Mesothelial cell of epicardium (in vitro differentiated cells): ENCODE measurements at places on chromosomes 16 and 17. TPM values are rescaled to one million over a fixed set of nuclear protein-coding genes. Genes with fewer than 3 reads are reported as not detected.

- H3K36me3 ChIP-seq: peaks cover 2% of the 10 kb centered on the region
- H3K4me3 ChIP-seq: no peak overlapping the region
- no peaks in the 10 kb centered on the region for H3K27me3 ChIP-seq
- DNase-seq: no peak
- H3K27ac ChIP-seq: no peak overlapping the region
Observed at GRCh38 chr17:17205368-17206123, 587 bp downstream of the PLD6 start.

DNA sequence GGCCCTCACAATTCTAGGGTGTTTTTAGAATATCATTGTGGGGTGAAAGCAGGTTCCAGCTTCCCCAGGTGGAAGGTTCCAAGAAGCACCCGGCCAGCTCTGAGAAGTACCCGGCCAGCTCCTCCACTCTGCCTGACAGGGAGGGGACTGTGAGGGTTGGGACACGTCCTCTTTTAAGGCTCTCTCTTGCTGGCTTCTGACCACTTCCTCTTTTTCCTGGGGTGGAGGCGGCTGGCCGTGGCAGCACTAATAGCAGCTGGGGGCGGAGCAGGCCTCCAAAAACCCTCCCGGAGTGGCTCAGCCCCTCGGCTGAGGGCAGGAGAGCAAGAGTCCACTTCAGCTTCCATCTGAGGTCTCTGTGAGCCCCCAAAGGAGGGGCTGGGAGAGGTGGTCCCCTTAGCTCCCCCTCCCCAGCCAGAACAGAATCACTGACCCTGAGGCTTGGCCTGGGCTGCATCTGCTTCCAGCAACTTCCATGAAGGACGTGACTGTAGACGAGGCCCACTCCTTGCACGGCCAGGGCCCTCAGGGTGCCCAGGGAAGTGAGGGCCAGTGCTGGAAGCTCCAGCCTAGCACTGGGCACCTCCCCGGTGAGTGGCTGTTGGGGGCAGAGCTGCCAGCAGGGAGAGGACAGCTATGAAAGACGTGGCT is 26.7 kb upstream of the PLCG2 start:
- H3K27me3 ChIP-seq: peaks cover 4% of the 10 kb centered on the region
- H3K4me3 ChIP-seq: no peak overlapping the region
- peaks cover 4% of the 10 kb centered on the region for H3K4me1 ChIP-seq
- no peak for DNase-seq
- H3K36me3 ChIP-seq: no peaks in the 10 kb centered on the region
- no peak overlapping the region for H3K27ac ChIP-seq

DNA sequence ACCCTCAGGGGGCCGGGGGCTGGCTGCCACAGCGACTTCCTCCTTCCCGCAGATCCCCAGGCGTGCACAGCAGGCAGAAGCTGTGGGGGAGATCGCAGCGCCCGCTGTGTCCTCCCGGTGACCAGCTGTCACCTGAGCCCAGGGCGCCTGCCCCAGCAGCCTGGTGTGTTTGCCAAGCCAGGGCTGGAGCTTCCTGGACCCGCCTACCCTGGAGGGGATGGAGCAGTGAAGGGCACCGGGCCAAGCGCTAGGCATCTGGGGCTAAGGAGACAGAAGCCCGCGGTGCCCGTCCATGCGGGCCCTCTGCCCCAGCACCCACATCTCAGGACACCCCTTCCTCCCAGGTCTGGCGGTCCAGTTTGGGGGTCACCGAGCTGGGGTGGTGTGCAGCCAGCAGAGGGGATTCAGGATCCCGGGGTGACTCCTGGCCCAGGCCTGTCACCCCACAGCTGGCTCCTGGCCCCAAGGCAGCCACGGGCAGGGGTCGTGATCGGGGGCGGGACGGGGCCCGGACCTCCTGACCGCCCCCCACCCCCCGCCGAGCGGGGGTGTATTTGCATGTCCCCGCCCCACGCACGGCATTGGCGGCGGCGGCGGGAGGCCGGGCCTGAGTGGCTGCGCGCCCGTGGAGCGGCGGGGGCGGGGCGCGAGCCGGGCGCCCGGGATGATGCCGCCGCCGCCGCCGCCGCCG is at the start of gene RAB26:
RAB26 (plus strand) TSS at position 645 of the 691 bp plus-strand sequence. CDS start 159 bp downstream, outside the sequence.
- H3K4me1 ChIP-seq: peaks cover 31% of the 10 kb centered on the region
- peaks cover 4% of the 10 kb centered on the region for H3K36me3 ChIP-seq
- no peak for DNase-seq
- H3K27ac ChIP-seq: no peak within 1 kb of the TSS
- H3K4me3 ChIP-seq: peak within 1 kb of the TSS; percentile 59

DNA sequence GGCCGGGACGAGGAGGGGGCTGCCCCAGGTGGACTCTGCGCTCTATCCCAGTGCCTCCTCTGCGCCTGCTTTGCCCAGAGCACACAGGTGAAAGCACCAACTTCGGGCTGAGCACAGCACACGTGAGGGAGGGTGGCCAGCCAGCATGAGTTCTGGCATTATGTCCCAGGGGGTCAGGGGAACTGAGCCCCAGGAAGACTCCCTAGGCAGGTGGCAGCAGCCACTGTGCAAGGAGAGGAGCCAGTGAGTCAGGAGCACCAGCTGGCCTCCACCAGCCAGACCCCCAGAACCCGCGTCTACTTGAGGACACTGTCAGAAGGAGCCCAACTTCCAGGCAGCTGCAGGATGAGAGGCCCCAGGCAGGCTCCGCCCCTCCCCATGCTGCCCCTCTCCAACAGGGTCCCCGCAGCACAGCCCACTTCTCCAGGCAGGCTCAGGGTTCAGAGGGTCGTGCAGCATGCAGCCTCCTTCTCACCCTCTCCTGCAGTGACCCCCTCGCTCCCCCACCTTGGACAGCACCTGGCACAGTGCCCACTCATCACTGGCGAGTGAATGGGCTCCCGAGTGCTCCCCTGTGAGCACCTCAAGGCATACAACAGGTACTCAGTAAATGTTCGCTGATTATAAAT is 44.2 kb upstream of the RASD1 start:
- H3K36me3 ChIP-seq: no peaks in the 10 kb centered on the region
- no peak overlapping the region for H3K27ac ChIP-seq
- no peak for DNase-seq

- no peak for DNase-seq
- H3K4me3 ChIP-seq: no peak overlapping the region
- H3K27me3 ChIP-seq: no peaks in the 10 kb centered on the region
Observed at GRCh38 chr17:28493460-28493859, 12.7 kb upstream of the FOXN1 start.

GRCh38 chr17:55341432-55341831 is 76.7 kb downstream of the HLF start:
- no peak overlapping the region for H3K27ac ChIP-seq
- peaks cover 3% of the 10 kb centered on the region for H3K27me3 ChIP-seq
- H3K4me3 ChIP-seq: no peak overlapping the region
- peaks cover 6% of the 10 kb centered on the region for H3K4me1 ChIP-seq

DNA sequence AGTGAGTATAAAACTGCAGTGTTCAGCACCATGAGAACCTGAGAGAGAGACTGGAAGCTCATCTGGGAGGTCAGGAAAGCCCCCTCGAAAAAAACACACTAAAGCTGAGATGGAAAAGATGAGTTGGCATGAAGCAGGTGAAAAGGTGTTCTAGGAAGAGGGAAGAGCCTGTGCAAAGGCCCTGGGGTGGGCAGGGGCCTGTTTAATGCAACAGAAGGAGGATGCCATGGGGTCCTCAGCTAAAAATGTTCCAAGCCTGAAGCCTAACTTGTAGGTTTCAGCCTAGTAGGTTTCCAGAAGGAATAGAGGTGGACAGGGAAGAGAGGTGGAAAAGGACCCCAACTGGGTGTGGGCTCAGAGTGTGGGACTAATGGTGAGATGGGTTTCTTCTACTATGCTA is 242.3 kb upstream of the ZFHX3 start:
- peaks cover 6% of the 10 kb centered on the region for H3K4me1 ChIP-seq
- H3K36me3 ChIP-seq: no peaks in the 10 kb centered on the region
- H3K27me3 ChIP-seq: peaks cover 6% of the 10 kb centered on the region
- DNase-seq: no peak

DNA sequence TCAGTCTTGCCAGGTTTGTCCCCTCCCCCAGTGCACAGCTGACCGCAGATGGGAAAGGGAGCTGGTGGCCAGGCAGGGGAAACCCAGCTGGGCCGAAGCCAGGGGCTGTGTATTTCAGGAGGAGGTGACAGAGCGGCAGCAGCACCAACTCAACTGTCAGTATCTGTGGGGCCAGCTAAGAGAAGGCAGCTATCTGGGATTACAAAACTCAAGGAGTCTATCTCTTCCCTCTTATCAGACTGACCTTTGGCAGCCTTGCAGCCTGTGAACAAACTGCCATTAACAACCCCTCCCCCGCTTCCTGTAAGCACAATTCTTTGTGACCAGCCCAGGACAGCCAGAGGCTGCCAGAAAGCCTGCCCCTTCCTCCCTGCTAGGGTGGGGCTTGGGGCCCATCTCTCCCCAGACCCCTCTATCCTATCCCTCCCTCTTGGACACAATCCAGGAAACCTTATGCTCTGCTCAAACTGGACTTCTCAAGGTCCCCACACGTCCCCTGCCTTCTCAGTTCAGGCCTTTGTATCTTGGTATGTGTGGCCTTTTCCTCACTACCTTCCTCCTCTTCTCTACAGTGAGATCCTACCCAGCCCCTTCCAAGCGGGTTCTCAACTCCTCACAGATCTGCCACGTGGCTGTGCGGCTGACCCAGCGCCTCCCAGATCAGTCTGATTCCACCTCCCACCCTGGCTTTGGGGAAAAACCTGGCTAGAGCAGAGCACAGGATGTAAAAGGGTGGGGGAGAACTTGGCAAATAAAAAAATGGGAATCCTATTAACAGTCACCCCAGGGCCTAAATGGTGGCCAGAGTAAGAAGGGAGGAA is 10.5 kb downstream of the ST3GAL2 start:
- peaks cover 53% of the 10 kb centered on the region for H3K4me1 ChIP-seq
- H3K27me3 ChIP-seq: no peaks in the 10 kb centered on the region
- no peaks in the 10 kb centered on the region for H3K36me3 ChIP-seq
- peak overlapping the region; percentile 49 for H3K4me3 ChIP-seq
- peak overlapping the region; percentile 98 for H3K27ac ChIP-seq

- no peak overlapping the region for H3K4me3 ChIP-seq
- no peaks in the 10 kb centered on the region for H3K27me3 ChIP-seq
- no peak overlapping the region for H3K27ac ChIP-seq
- peaks cover 16% of the 10 kb centered on the region for H3K4me1 ChIP-seq
- DNase-seq: no peak
- peaks cover 17% of the 10 kb centered on the region for H3K36me3 ChIP-seq
Observed at GRCh38 chr16:75593308-75593707, 27.1 kb downstream of the GABARAPL2 start.

- peaks cover 4% of the 10 kb centered on the region for H3K36me3 ChIP-seq
- H3K4me3 ChIP-seq: peak overlapping the region; percentile 95
- peak; percentile 73 for DNase-seq
- H3K27ac ChIP-seq: peak overlapping the region; percentile 99
- H3K27me3 ChIP-seq: no peaks in the 10 kb centered on the region
- peaks cover 59% of the 10 kb centered on the region for H3K4me1 ChIP-seq
Observed at GRCh38 chr17:7841396-7841914, 7.4 kb downstream of the KDM6B start.

GRCh38 chr17:34358631-34359030 is 2.4 kb downstream of the CCL13 start:
- H3K27me3 ChIP-seq: peaks cover 47% of the 10 kb centered on the region
- no peak overlapping the region for H3K27ac ChIP-seq
- no peak overlapping the region for H3K4me3 ChIP-seq
- no peaks in the 10 kb centered on the region for H3K4me1 ChIP-seq
- DNase-seq: no peak
- no peaks in the 10 kb centered on the region for H3K36me3 ChIP-seq

DNA sequence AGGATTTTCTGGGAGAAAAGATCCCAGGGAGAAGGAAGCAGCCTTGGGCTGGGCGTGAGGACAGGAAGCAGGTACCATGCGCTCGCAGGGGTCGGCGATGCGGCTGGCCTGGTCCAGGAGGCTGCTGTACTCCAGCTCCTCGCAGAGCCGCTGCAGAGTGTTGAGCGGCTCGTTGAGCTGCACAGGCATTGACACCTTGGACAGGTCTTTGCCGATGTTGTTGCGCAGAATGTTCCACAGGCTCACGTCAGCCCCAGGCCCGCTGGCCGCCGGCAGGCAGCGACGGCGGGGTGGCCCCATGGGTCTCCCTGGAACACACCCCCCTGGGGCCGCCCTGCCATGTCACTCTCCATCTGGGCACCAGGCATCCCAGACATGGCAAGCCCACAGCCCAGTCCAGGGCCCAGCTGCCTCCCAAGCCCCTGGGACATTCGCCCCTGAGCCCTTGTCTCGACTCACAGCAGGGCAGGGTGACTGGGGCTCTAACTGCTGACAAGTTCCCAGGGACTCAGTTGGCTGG is 8.0 kb downstream of the OSBPL7 start:
- peaks cover 19% of the 10 kb centered on the region for H3K4me1 ChIP-seq
- H3K27me3 ChIP-seq: no peaks in the 10 kb centered on the region
- H3K27ac ChIP-seq: no peak overlapping the region
- peaks cover 26% of the 10 kb centered on the region for H3K36me3 ChIP-seq
- no peak overlapping the region for H3K4me3 ChIP-seq

- H3K27ac ChIP-seq: no peak overlapping the region
- no peaks in the 10 kb centered on the region for H3K36me3 ChIP-seq
- H3K4me3 ChIP-seq: no peak overlapping the region
- H3K27me3 ChIP-seq: no peaks in the 10 kb centered on the region
- H3K4me1 ChIP-seq: peaks cover 18% of the 10 kb centered on the region
Observed at GRCh38 chr17:49390548-49391324, 23.9 kb downstream of the PHB1 start.

DNA sequence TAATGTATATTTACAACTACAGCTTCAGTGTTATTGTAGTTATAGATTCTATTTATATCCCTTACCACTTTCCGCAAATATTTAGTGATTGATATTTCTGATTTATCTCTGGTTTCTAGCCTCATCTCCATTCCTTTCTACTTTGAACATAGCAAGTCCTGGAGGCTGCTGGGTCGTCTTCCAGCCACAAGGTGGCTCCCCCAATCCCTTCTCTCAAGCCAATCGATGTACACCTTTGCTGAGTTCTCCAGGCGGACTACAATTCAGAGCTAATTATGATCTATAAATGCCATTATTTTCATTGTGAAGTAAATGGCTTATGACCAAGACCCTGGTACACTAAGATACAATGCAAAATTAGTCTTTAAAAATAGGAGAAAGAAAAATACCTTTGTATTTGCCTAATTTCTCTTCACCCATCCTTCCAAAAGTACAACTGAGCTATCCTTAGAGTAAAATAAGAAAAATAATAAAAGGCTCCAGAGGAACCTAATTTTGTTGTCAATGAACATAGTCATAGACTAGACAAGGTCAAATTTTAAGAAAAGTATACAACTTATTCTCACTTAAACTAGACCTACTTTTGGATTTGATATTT is 122.1 kb downstream of the SKAP1 start:
- no peaks in the 10 kb centered on the region for H3K36me3 ChIP-seq
- no peaks in the 10 kb centered on the region for H3K27me3 ChIP-seq
- peak overlapping the region; percentile 97 for H3K27ac ChIP-seq

GRCh38 chr17:1635675-1636465 is 7.2 kb upstream of the SLC43A2 start:
- DNase-seq: no peak
- H3K4me1 ChIP-seq: peaks cover 5% of the 10 kb centered on the region
- H3K36me3 ChIP-seq: no peaks in the 10 kb centered on the region
- H3K27ac ChIP-seq: no peak overlapping the region
- peaks cover 12% of the 10 kb centered on the region for H3K27me3 ChIP-seq

Gene CIBAR2
- not detected in 3 replicates for total RNA-seq

Gene TNS4
- 0.07 TPM in 1 of 3 replicates, not detected in the others for total RNA-seq

Gene CA4
- total RNA-seq: not detected in 3 replicates

Gene PRSS27
- 7.5 to 7.7 TPM (median 7.6 TPM) in 3 replicates for total RNA-seq

Gene NTN3
- total RNA-seq: 17.4 to 17.9 TPM (median 17.5 TPM) in 3 replicates

Gene GOT2
- total RNA-seq: 71.2 to 75.7 TPM (median 73.7 TPM) in 3 replicates

Gene HAS3
- total RNA-seq: 0.86 to 1.2 TPM (median 0.92 TPM) in 3 replicates

Gene UNC13D
- total RNA-seq: 6.0 to 7.7 TPM (median 6.8 TPM) in 3 replicates

Gene MAP2K4
- total RNA-seq: 57.5 to 58.7 TPM (median 57.9 TPM) in 3 replicates

Gene KRT31
- total RNA-seq: not detected in 3 replicates

Gene CACNB1
- 19.2 to 21.6 TPM (median 19.3 TPM) in 3 replicates for total RNA-seq
